Osteoblast (primary cell): ENCODE measurements at places on chromosomes 11 and 22. TPM values are rescaled to one million over a fixed set of nuclear protein-coding genes. Genes with fewer than 3 reads are reported as not detected.

DEUP1 gene
- total RNA-seq: under 0.01 TPM in 2 replicates

NEFH gene
- total RNA-seq: under 0.01 and 0.36 TPM in 2 replicates

RIBC2 gene
- 0.88 TPM in 1 of 2 replicates, not detected in the other for total RNA-seq

PIH1D2 gene
- 2.7 and 2.9 TPM in 2 replicates for total RNA-seq

STK33 gene
- total RNA-seq: 0.72 and 1.2 TPM in 2 replicates

SLN gene
- total RNA-seq: not detected in 2 replicates

GRK2 gene
- total RNA-seq: 21.4 and 23.6 TPM in 2 replicates

GRCh38 chr22:35917651-35918050 lies 111.0 kb downstream of the RBFOX2 start:
- no peaks in the 10 kb centered on the region for H3K27me3 ChIP-seq
- DNase-seq: no peak
- no peak overlapping the region for H3K27ac ChIP-seq
- peaks cover 50% of the 10 kb centered on the region for H3K4me1 ChIP-seq
- H3K4me3 ChIP-seq: no peak overlapping the region

- no peak overlapping the region for H3K4me3 ChIP-seq
- no peak overlapping the region for H3K27ac ChIP-seq
- H3K36me3 ChIP-seq: no peaks in the 10 kb centered on the region
Observed at GRCh38 chr11:19391652-19392051, 150.9 kb upstream of the E2F8 start.

GRCh38 chr11:104957280-104957679 lies 11.1 kb downstream of the CASP4 start:
- H3K27me3 ChIP-seq: no peaks in the 10 kb centered on the region
- no peak overlapping the region for H3K4me3 ChIP-seq
- H3K4me1 ChIP-seq: no peaks in the 10 kb centered on the region
- peaks cover 23% of the 10 kb centered on the region for H3K36me3 ChIP-seq
- DNase-seq: no peak
- H3K27ac ChIP-seq: no peak overlapping the region

DNA sequence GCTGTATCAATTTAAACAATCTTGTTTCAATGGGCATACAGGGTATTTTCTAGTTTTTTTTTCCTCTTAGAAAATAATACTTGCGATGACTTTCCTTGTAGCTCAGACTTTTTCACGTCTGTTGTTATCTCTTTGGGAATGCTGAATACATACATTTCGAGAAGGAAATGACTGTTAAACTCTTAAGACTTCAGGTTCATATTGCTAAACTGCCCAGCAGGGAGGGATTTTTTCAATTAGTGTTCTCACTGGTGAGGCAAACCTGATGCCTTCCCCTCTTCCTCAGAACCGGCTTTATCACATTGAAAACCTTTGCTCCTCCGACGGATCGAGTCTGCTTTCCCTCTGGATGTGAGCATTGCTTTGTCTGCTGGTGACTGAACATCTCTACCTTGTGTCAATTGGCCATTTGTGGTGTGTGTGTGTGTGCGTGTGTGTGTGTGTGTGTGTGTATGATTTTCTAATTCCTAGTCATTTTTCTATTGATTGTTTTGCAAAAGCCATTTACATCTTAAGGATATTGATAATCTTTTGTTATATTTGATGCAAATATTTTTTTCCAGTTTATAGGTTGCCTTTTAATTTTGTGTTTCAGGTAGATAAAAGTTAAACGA lies 6.6 kb downstream of the NEAT1 start:
- H3K4me1 ChIP-seq: peaks cover 59% of the 10 kb centered on the region
- peaks cover 72% of the 10 kb centered on the region for H3K36me3 ChIP-seq
- no peaks in the 10 kb centered on the region for H3K27me3 ChIP-seq

DNA sequence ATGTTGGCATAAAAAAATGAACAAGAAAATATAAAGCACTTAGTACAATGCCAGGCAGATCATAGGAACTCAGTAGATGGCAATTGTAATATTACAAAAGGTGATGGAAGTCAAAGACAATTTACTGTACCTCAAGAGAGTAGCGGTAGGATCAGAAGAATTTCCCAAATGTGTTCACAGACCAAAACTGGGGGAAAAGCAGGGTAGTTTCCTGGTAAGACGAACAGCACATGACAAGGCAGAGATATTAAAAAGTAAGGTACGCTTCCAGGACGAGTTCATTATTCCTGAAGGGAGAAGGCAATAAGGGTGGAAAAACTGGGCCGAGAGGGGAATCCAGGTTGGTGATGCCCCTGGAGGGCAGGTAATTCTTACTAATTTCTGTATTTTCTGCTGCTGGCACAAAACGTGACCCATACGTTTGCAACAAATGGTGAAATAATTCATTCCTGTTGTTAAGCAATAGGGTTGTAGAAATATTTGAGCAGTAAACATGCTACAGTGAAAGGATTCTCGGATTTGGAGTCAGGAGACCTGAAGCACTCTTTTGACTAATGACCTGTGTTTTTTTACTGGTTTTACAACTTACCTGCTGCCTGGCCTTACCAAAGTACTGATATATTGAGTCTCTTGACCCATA lies 786 bp upstream of the ANKRD42 start:
- H3K27me3 ChIP-seq: no peaks in the 10 kb centered on the region
- peaks cover 30% of the 10 kb centered on the region for H3K36me3 ChIP-seq
- peaks cover 33% of the 10 kb centered on the region for H3K4me1 ChIP-seq
- H3K27ac ChIP-seq: peak overlapping the region; percentile 96
- peak overlapping the region; percentile 84 for H3K4me3 ChIP-seq
- peak; percentile 79 for DNase-seq

- peaks cover 12% of the 10 kb centered on the region for H3K36me3 ChIP-seq
- no peak overlapping the region for H3K27ac ChIP-seq
- no peak for DNase-seq
- H3K4me1 ChIP-seq: peaks cover 36% of the 10 kb centered on the region
Observed at GRCh38 chr11:102188488-102188887, 78.2 kb downstream of the YAP1 start.
